ENCODE measurements at places on chromosomes 13 and 19.
A peak's percentile ranks its signal among the peaks of the same experiment; 100 is the strongest.

- DNase-seq: no peak
Observed at GRCh38 chr19:18538115-18538514, 5.3 kb downstream of the FKBP8 start.

DNA sequence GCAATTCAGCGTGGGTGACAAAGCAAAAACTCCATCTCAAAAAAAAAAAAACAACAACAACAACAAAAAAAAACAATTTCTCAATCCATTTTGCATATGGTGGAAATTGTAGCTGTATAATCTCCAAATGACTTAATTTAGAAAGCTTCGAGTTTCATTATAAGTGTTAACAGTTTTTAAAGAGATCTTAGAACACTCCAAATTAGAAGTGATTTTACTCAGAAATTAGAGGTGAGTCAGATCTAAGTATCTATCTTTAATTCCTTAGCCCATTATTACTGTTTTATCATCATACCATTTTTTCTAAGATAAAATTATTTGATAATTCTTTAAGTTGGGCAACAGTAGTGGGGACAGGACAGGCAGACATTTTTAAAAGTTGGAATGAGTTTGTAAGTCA, 60.5 kb downstream of the ZMYM2 start:
- DNase-seq: no peak

DNA sequence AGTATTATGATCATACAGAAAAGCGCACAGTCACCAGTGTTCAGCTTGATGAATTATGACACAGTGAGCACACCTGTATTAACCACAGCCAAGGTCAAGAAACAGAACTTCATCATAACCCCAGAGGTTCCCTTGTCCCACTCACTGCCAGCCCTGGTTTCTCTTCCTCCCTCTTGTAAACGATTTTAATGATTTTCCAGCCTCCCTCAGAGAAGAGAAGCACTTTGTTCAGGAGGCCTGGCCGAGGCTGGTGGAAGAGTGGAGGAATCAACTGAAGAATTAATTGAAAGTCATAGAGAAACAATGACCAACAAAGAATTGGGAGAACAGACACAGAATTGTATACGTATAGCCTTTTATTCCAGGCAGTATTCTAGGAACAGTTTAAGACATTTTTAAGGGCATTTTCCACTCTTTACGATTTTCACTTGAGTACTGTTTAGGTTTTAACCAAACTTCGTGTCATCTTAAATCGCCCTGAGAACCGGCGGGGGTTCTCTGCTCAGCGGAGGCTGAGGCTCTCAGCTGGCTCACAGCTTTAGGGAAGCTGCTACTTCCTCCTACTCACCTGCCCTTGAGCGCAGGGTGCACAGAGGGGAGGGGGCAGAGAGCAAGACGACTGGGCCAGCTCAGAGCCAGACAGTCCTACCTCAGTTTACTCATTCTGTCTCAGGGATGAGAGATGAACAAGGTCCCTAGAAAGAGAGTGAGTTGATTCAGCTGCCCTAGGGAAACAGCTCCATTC, 108.6 kb downstream of the AKAP11 start:
- peak; percentile 65 for DNase-seq

DNA sequence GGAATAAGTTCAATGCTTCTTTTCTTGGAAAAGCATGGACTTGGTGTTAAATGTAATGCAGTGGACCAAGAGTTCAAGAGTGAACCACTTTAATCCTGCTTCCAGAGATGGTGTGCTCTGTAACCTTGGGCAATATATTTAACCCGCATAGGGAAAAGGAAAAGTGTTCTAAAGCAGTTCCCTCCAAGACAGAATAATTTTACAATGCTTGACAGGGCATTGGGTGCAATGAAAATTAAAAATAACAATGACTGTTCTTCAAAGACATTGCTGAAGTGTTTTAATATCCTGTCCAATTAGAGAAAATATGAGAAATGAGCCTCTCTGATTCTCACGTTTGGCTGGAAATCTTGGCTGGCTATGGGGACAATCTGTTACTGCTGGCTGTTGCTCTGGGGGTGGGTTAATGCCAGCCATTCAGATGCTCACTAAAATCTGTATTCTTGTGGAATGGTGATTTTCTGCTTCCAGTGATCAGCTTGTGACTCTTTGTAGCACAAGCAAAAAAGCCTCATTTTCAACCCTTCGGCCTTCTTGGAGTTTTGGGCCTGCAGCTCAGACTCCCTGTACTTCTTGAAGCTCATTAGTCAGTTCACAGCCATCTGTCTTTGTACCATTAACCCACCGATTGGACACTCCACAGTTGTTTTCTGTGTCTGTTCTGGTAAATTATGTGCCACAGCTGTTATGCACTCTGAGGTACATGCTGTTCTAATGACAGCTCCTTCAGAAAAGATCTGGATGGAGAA, 310.6 kb downstream of the LMO7 start:
- DNase-seq: no peak

GRCh38 chr19:57825511-57825910, 4.6 kb upstream of the ZNF587B start:
- DNase-seq: no peak

DNA sequence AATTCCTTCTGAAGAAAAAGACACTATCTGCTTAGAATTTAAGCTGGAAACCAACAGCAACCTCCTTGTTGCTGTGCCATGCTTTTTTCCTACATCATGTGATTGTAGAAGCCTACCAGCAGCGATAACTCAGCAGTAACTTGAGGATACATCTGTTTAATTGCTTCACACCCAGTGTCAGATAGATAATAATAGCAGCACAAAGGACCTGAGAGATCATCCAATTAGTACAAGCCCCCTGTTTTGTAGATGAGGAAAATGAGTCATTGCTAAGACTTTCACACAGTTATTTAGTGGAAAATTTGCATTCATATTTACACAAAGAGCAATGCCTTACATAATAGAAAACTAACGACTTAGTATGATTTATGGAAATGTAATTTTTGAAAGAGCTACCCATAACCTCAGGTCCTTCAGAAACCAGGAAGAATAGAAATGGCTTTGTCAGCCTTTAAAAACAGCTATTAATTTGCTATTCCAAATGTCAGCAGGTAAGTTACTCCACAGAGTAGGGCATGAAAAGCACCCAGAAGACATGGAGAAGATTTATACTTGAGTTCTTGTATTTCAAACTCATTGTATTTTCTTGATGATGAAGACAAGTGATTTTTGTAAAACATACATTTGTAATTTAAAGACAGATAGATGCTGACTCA, 93.7 kb upstream of the SGCG start:
- DNase-seq: no peak

DNA sequence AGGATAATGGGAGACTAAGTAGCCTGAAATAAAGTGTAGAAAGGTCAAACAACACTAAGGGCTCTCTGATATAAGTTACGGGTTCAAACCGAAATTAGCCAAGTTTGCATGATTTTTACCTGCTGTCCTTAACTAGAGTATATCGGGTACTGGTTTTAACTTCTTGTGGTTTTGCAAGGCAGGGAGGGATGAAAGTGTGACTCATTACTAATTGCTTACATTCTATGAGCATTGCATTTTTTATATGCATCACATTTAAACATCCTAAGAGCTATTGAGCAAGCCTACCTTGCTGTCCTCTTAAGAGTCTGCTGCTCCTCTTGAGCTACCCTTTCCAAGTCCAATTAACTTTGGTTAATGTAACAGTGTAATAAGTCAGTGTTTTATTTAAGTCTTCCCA, 415.4 kb downstream of the SLITRK5 start:
- peak; percentile 42 for DNase-seq

DNA sequence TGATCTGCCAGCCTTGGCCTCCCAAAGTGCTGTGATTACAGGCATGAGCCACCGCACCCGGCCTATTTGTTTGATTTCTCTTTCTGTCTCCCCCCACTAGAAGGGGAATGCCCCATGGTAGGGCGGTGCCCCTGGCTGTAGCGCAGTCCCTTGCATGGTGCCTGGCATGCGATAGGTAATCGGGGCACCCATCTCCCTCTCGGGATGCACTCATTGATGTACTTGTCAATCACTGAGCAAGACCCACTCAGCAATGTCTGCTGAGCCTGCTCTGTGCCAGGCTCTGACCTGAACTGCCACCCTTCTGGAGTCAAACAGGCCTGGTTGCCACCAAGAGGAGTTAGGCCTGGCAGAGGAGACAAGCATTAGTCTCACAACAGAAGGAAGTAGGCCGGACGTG, 19.8 kb downstream of the DNM2 start:
- peak; percentile 20 for DNase-seq

DNA sequence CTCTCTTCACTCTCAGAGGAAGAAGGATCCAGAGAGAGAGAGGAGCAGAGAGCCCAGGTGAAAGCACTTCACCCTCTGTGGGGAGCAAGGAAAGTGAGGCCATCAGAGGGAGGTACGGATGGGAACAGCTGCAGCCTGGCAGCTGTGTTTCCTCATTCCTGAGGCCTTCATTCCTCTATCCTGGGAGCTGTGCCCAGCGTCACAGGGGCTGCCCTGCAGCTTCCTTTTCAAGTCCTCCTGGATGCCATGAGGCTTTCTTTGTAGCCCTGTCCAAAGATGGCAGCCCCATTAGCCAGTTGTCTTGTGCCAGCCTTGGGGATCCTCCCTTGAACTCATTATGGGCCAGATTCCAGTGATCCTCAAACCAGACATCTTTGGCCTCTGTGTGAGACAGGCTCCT, 76.8 kb upstream of the PCDH8 start:
- no peak for DNase-seq

GRCh38 chr13:36377826-36378468, 31.8 kb upstream of the SPART start:
- DNase-seq: no peak

DNA sequence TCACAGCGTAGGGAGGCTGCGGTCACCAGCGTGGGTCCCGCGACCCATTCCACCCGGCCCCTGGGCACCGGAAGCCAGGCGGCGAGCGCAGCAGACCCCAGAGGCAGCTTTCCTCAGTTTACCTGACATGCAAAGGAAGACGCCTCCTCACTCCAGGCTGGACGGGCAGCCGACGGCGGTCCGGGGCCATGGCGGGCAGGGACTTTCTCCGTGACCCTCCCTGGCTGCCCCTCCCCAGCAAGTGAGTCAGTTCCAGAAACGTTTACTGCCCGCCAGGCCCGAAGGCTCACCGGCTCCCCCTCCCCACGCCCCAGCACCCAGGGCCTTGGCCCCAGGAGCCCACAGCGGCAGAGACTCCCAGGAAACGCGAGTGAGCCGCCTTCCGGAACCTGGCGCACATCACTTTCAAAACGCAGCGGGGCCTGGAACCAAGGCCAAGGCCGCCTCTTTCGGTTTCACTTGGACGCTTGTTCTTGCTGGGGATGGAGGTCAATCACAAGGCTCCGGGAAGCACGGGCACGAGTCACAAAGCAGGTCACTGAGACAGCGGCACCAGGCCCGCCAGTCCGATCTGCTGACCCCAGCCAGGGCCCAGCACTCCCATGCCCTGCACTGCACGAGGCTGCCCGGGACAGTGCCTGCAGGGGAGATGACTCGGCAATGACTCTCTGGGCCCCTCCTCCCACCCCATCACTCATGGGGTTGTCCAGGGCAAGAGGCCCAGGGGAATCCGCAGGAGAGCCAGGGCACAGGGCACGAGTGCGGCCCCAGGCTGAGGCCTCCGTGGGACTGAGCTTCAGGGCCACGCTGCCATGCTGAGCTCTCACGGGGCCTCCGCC, 5.3 kb downstream of the SBNO2 start:
- DNase-seq: peak; percentile 49

DNA sequence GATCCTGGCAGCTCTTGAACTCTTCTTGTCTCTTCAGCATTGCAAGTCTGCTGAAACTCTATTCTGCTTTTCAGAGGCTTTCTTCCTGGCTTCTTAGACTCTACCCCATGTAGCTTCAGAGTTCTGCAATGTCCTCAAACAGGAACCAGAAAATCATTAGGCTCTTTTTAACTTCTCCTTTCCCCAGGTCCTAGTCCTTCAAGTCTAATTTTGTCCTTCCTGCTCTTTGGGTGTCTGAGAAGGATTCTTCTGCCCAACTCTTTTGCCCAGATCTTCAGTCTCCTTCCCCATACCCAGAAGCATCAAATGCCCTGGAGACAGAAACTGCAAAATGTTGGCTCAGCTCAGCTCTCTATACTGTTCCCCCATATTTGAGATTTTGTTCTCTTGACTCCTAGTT, 50.0 kb upstream of the CALM3 start:
- DNase-seq: peak; percentile 98

DNA sequence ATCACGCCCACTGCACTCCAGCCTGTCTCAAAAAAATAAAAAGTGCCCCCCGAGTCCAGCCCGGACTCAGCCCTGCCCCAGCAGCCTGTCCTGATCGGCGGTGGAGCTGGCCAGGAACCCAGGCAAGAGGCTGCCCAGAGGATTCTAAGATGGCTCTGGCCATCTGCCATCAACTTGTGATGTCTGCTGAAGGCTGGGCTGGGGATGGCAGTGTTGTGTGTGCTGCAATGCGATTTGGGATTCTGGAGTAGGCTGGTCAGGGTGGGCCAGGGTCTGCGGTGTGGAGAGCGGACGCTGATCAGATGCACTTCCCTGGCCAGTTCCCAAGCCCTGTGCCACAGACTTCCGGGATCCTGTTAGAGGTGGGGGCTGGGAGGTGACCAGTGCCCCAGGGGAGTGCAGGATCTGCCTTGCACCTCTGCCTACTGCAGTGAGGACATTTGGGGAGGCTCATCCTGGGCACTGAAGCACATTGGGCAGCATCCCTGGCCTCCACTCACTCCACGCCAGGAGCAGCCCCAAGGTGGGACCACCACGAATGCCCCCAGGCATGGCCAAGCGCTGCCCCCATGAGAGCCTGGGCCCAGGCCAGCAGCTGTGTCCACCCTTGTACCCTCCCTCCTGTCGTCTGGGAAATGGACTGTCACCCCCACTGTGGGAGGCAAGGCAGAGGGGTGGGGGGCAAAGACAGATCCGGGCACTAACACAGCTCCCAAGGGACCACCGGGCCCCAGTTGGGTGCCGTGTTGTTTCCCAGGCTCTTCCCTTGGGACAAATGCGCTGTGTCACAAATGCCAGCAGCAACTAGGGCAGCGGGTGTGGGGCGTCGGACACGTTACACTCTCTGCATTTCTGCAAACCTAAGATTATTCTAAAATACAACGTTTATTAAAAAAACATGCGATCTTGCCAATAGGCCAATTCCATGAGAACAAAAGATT, 3.4 kb upstream of the TBXA2R start:
- DNase-seq: no peak

DNA sequence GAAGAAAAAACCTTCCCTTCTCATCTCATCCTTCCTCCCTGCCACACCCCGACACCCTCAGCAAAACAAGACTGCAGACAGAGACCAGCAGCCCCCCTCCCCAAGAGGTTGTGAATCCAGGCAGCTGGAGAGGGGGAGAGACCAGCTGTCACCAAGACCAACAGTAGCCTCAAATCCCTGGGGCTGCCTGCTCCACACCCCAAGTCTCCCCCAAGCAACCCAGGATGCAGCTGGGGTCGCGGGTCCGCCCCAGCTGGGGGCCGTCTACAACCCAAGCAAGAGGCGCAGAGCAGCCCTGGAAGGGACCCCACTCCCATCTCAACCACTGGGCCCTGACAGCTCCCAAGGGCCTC, 7.1 kb downstream of the KLF16 start:
- DNase-seq: no peak

Measured in MV-4-11 (cell line).